Activated effector memory CD4-positive, alpha-beta T cell treated with Interleukin-2 at 50 U/mL for 16 hours (primary cell): ENCODE measurements at places on chromosomes 12 and 14.

DNA sequence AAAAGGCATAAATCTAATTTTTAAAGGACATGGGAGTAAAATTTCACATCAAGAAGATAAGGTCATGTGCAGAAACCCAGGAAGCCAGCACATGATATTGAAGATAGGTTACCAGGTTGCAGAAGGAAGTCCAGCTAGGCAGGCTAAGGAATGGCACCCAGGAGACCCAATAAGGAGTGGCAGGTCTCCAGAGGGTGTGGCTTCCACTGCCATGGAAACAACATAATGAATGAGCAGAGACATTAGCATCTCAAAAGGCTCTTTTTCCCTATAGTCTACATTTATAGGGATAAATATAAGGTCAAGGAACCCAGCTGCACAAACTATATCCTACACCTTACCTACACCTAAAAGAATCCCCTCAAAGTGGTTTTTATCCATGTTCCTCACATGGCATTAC, 275.9 kb downstream of the RPS29 start:
- DNase-seq: no peak

- DNase-seq: no peak
These were observed 75.0 kb downstream of the RFLNA start for GRCh38 chr12:124369827-124370378.

GRCh38 chr14:91418387-91419043, 895 bp upstream of the CCDC88C start:
- DNase-seq: peak; percentile 77

GRCh38 chr12:105554856-105555255, 224.4 kb downstream of the C12orf75 start:
- DNase-seq: no peak

DNA sequence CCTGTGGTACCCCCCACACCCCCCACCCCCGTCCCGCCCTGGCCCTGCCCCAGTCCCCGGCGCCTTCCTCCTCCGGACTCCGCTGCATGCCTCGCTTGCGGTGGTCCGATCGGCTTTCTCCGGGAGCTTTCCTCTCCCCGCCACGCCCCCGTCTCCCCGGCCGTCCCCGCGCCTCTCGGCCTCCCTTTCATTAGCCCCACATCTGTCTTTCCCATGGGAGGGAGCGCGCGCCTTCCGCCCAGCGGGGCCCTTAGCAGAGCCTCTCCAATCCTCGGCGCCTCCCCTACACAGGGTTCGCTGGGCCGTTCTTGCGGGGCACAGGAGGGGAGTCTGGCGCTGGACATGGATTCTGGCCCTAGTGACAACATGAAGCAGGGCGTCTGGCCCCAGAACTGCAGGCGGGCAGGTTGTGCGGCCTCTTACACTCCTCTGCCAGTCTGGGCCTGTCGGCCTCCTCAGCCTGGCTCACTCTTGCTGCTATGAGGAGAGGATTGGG, 1.5 kb upstream of the EFS start:
- DNase-seq: no peak
